ENCODE measurements at places on chromosomes 11 and 22.

- peak; percentile 49 for DNase-seq
These were observed 59.2 kb downstream of the MED15 start for GRCh38 chr22:20566420-20567260.

DNA sequence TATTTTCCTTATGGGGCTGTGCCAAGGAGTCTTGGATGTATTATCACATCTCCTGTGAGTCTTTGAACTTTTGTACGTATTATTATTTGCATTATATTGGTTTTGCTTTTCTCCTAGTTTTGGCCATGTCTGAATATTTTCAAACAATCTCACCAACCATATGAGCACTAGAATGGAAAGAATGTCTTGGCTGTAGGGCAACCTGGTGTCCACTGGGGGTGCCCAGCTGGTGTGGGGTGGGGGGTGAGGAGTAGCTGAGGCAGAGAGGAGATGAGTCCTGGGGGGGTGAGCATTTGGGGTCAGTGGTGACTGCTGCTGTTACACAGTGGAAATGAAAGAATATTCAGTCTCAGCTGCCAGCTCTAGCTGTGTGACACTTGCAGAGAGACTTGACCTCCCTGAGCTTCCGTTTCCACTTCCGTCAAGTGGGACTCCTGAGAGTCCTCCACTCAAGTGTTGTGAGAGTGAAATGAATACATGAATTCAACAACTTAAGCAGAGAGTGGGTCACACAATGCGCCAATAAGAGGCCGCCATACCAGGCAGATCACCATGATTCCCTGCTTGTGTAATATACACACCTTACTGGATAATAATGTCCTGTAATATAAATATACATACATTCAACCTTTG, 12.7 kb upstream of the PVALB start:
- DNase-seq: no peak

DNA sequence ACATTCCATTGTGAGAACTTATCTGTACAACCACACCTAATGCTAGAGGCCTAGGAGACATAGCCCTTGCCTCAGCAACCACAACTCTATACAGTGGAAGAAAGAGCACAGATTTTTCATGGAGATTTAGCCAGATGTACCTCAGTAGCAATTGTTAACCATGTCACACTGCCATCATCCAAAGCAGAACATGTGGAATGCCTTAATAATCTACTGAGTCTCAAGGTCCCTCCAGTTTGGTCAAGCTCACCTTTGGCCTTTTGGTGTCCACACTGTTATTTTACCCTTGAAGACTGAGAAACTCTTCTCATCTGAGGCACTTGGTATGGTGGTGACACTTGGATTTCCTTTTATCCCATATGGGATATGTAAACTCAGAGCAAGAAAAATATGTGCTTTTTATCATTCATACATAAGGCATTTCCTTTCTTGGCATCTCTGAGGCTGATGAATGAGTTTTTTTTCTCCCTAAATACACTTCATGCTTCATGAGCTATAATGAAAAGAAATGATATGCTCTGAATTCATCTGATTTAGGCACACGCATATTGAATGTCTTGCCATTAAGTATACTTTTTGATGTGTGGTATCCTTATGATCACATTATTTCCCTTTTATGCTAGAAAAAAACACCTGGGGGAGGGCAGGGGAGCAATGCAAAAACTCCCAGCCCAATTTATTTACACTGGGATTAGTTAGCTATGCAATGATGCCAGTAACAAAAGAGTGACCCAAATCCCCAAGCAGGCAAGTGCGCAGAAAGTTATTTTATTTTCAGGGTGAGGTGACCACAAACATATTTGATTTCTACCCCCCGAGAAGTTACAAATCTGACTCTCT, 63.3 kb upstream of the ME3 start:
- DNase-seq: no peak

DNA sequence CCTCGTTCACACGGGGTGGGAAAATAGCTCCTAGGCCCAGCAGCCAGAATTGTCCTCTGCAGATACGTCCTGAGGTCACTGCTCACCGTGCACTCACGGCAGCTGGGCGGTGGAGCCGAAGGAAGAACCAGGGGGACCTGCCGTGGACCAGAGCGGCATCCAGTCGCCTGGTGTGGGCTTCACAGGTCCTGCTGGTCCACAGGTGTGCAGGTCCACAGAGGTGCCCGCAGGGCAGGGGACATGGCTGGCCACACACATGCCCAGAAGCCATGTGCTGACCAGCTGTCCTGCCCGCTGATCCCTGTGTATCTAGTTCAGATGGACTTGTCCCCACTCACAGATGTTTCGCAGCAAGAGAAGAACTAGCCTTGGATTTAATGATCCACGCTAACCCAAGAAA, 10.6 kb upstream of the PKP3 start:
- no peak for DNase-seq

DNA sequence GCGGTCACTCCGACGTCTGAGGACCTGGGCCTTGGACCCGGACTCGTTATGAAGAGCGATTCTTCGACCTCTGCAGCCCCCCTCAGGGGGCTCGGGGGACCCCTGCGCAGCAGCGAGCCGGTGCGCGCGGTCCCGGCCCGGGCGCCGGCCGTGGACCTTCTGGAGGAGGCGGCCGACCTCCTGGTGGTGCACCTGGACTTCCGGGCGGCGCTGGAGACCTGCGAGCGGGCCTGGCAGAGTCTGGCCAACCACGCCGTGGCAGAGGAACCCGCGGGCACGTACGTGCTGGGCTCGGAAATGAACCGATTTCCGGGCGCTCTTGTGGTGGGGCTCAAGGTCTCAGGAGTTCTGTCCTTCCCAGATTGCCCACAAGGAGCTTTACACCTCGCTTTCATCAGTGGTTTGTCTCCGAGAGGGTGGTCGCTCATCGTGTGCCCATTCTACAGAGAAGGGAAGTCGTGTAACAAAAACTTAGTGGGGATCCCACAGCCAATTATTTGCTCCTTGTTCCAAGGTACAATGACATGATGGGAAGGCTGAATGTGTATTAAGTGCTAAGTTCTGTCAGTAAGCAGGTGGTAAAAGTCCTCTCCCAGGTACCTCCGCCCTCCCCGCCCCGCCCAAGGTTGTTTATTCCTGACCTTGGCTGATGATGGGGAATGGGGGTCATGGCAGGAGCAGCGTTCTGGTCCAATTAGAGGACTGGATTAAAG, 695 bp downstream of the PEX26 start:
- DNase-seq: peak; percentile 58

GRCh38 chr22:39514373-39514973, 5.9 kb upstream of the ATF4 start:
- DNase-seq: peak; percentile 48

DNA sequence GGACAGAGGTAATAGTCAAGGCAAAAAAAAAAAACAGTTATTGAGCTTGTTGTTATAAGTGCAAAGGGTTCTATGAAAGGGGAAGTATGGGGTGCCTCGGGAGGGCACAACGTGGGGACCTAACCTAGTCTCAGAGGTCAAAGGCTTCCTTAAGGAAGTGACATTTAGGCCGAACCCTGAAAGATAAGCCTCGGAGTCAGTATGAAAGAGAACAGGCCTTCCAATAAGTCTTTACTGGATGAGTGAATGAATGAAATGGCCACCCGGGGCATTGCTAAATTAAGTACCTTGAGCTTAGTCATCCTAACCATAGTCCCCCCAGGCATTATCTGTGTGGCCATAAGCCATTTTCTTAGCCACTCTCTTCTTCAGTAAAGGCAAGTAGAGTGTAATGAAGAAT, 19.7 kb downstream of the FLI1 start:
- DNase-seq: no peak

All from natural killer cell (primary cell).